MG63 (cell line): ENCODE measurements at places on chromosomes 12 and 14.
A peak's percentile ranks its signal among the peaks of the same experiment; 100 is the strongest.

GRCh38 chr12:29961231-29961630 lies 177.5 kb upstream of the TMTC1 start:
- no peak for DNase-seq

- DNase-seq = no peak
Measured at GRCh38 chr12:15116983-15117382, 104.2 kb downstream of the RERG start.

DNA sequence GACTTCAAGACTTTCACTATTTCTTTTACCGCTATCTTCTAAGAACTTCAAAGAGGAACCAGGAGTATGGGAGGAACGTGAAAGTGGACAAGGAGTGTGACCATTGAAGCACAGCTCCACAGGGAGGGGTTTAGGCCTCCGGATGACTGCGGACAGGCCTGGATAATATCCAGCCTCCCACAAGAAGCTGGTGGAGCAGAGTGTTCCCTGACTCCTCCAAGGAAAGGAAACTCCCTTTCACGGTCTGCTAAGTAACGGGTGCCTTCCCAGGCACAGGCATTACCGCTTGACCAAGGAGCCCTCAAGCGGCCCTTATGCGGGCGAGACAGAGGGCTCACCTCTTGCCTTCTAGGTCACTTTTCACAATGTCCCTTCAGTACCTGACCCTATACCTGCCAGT lies 267.0 kb downstream of the RPL10L start:
- no peak for DNase-seq

DNA sequence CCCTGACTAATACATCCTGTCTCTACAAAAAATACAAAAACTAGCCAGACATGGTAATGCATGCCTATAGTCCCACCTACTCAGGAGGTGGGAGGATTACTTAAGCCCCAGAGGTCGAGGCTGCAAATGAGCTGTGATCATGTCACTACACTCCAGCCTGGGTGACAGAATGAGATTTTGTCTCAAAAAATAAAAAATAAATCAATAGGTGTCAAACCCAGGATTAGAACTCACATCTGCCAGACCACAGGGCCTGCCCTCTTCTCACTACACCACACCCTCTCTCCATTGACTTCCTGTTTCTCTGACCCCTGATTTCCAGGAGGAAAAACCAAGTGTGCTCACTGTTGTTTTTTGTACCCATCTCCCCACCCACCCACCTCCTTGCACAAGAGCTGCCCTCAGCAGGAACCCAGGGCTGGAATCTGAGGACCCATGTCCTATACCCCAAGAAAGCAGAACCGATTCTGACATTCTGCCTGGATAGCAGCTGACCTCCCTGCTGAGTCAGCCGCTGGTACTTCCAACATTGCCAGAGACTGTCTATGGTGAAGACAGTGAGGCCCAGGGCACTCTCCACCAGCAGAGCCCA lies 6.2 kb downstream of the CMKLR1 start:
- DNase-seq = peak; percentile 81

DNA sequence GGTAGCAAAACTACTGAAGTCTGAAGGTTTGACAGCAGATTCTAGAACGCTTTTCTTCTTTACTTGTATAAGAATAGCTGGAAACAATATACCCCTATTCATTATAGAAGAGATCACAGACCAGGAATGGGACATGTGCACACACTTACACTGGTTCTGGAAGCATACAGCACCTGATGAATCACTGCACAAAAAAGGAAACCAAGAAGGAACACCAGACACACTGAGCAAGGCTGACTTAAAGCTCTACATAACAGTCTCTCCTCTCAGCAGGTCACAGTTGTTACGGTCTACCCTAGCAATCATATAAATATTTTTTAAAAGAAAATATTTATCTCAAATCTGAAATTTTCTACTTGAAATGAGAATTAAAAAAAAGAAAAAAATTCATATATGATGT lies 13.5 kb downstream of the ATP2B1 start:
- no peak for DNase-seq

GRCh38 chr14:20631023-20631879 lies 10.2 kb downstream of the OR6S1 start:
- peak; percentile 48 for DNase-seq

- peak; percentile 6 for DNase-seq
Measured at GRCh38 chr14:33777681-33778080, 173.2 kb downstream of the EGLN3 start.

DNA sequence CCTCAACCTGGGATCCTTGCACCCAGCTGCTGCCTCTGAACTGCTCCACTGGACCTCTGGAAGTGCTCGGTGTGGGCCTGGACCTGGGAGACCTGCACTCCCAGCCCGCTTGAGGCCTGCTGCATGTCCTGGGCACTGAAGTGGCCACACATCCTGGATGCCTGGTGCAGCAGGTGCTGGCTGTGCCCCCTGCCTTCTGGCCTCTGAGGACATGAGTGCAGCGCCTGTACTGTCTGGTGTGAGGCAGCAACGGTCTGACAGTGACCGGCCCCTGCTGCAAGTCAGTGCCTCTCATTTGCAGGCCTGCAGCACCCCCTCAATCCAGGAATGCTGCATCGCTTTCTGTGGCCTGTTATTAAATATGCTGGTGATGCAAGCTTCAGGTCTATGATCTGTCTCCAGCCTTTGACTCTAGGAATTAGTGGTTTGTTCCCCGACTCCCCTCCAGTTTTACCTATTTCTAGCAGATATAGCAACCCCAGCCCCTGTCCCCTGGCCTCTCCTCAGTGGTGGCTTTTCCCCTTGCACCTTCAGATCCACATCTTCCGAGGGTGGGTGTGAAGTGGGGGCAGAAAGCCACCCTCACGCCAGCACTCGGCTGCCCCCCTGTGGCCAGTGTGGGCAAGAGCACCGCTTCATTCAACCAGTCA lies 3.6 kb downstream of the SMIM41 start:
- peak; percentile 43 for DNase-seq

DNA sequence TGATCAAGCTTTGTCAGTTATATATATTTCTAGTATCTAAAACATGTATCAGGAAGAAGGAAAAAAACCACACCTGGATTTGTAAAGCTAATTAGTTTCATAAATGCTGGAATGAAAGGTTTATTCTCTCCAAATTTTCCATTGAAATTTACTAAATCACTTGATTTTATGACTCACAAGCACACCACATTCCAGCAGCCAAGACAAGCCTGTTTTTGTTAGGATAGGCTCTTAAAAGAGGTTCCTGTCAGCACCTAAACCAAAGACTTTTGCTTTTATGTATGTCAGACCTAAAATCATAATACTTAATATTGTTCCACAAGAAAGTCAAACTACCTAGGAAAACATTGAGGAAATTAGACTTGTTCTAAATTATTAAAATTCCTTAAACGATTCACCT lies 85.3 kb upstream of the PAWR start:
- no peak for DNase-seq

DNA sequence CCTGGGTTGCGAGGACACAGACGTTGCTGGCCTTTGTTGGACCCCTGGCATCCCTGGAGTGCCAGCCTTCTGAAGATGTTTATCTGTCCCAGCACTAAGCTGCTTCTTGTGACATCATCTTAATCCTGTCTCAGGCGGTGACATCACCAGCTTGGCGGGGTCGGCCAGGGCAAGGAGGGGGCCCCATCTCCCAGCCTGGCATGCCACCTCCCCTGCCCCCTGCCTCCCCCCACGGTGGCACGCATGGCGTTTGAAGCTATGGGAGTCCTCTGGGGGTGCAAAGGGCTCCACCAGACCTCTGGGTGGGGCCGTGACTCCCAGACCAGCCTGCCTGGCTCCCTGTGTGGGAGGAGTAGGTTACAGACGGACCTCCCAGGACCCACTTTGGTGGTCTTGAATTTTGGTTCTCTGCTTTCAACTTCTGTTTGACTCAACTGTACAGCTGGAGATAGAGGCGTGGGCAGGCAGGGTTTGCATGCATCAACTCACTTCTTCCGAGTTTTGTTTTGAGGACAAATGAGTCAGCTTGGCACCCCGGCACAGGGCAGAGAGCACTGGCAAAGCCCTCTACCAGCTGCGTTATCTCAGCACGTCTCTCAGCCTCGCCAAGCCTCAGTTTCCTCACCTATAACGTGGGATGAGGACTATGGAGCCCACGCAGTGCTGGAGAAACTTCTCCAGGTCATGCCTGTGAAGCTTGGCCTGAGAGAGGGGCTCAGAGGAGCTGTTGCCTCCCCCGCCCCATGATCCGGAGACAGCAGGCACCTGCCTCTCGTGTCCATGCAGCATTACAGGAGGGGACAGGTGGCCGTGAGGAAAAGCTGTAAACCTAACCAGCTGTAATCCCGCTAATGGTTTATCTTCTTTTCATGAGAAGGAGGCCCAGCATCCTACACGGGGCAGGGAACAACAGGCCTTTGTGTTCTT lies 38.8 kb upstream of the EML1 start:
- DNase-seq = peak; percentile 85

DNA sequence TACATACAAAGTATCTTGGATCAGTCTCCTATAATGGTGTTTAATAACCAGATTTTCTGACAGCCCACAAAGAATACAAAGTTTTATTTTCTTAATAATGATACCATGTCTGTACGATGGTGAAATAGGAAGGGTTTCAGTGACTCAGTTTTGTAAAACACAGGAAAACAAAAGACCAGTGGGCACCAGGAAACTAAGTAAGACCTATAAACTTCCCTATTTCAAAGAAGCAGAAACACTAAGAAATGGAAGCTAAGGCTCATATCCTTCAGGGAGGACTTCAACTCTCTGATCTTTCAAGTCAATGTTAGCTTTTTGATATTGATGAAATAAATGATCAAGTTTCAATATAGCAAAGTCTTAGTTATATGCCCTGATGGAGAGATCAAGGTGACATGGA lies 196.0 kb downstream of the DUSP6 start:
- no peak for DNase-seq

DNA sequence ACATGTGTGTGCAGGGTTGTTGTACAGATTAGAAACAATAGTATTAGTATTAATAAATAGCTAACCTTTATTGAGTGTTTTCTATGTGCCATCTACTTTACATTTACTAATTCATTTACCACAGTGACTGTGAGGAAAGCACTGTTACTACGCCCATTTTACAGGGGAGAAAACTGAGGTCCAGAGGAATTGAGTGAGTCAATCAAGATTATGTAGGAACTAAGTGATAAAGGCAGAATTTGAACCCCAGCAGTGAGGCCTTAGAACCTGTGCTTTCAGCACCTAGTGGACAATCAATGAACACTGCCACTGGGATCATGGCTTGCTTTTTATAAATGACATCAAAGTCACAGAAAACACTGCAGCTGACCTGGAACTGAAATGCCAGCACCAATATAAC lies 28.2 kb downstream of the NT5DC3 start:
- DNase-seq = no peak

DNA sequence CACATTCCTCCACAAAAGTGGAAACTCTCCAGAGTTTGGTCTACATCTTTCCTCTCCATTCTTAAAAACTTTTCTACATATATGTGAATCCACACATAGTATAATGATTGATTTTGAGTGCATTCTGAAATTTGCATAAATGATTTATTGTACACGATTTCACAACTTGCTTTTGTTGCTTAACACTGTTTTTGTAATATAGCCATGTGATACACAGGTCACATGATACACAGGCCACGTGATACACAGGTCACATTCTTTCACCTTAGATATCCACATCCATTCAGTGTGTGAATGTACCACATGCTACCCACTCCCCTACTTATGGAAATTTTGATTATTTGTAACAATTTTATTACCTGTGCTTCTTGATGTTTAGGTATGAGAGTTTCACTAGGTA lies 319.1 kb downstream of the ZFP36L1 start:
- no peak for DNase-seq

- peak; percentile 50 for DNase-seq
Measured at GRCh38 chr12:103470664-103471063, 25.1 kb downstream of the C12orf42 start.

GRCh38 chr12:7129872-7130691 lies at the start of gene CLSTN3:
CLSTN3 (plus strand) TSS chr12:7130371; CDS start chr12:7130649, 278 bp downstream.
- peak; percentile 28 for DNase-seq

GRCh38 chr14:79050787-79051727 lies 880.9 kb downstream of the NRXN3 start:
- DNase-seq = no peak

GRCh38 chr12:50806176-50806575 lies 36.5 kb upstream of the TMPRSS12 start:
- DNase-seq = no peak

GRCh38 chr14:36519431-36520321 lies at the start of gene NKX2-1:
NKX2-1 (minus strand) TSS chr14:36520232; CDS start chr14:36520129, 103 bp downstream.
- DNase-seq = peak; percentile 9

GRCh38 chr14:100580316-100581227 lies 6.6 kb downstream of the BEGAIN start:
- DNase-seq = no peak

DNA sequence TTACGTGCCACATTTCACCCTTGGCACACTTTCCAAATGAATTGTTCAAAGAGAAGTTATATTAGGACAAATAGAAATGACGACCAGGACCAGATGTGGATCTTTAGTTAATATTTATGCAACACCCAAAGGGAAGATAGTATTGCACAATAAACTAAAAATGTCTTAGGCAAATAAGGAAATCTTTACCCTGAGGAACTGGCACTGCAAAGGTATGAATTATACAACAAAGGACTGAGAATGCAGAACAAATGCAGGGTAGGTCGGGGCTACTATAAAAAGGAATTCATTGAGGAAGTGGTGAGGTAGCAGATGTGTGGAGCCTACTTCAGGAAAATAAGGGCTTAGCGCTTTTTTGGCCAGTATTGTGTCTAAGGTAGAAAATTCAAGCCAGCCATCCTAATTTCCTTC lies 3.9 kb upstream of the TMTC2 start:
- no peak for DNase-seq

- DNase-seq = peak; percentile 43
Measured at GRCh38 chr12:56629459-56630179, 507 bp downstream of the BAZ2A start.

DNA sequence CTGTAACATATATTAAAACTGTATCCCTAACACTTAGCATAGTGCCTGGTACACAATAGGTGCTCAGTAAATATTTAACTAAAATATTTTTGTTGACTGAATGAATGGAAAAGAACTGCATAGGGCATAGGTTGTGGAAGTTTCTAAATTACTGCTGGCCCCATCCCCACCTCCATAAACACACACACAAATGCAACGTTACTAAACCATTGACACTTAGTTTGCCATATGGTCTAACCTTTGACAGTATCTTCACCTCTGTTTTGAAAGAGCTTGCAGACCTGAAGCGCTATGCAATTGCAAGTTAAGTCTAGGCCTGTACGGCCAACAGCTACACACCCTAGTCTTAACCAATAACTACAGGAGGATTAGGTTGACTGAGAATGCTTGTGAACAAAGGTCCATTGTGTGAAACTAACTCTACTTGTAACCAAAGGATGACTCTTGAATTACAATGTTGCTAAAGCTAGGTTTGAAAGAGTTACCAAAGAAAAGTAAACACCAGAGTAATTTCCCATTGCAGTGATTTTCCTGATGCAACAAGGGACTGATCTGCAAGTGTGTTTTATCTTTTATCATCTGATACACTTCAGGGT lies 924 bp upstream of the MANSC1 start:
- no peak for DNase-seq

DNA sequence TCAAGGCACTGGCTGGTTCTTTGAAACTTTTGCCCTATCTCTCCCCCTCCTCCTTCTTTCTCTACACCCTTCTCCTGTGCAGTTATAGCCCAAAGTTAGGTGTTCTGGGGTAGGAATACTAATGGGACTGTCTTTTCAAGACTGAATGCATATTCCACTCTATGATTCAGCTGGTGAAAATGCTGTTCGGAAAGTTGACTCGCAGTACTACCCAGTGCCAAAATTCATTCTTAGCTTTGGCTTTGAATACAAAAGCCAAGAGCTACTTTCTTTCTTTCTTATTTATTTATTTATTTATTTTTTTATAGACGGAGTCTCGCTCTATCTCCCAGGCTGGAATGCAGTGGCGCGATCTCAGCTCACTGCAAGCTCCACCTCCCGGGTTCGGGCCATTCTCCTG lies 249.2 kb downstream of the ETNK1 start:
- no peak for DNase-seq
